T1000 (cell line): ENCODE measurements at places on chromosomes 13 and 19.
A peak's percentile ranks its signal among the peaks of the same experiment; 100 is the strongest.

DNA sequence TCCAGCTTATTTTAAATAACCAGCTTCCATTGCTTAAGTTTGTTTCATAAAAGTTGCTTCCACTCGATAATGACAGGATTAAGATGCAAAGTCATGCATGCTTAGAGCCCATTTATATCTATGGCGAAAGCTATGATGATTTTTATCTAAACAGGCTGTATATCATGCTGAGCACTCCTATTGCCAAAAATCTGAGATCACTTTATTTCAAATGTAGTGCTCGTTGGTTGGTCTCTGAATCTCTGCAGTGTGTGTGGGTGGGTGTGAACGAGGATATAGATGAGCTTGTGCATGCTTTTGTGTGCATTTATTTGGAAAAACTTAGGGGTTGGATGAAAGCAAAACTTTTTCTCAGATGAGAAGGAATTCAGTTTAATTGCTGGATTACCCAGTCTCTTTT is 27.0 kb upstream of the ARGLU1 start:
- DNase-seq = no peak

GRCh38 chr19:14840206-14840605 is 5.2 kb upstream of the OR7A5 start:
- no peak for DNase-seq

GRCh38 chr19:11626252-11626651 is 29.0 kb downstream of the ZNF627 start:
- DNase-seq = no peak

DNA sequence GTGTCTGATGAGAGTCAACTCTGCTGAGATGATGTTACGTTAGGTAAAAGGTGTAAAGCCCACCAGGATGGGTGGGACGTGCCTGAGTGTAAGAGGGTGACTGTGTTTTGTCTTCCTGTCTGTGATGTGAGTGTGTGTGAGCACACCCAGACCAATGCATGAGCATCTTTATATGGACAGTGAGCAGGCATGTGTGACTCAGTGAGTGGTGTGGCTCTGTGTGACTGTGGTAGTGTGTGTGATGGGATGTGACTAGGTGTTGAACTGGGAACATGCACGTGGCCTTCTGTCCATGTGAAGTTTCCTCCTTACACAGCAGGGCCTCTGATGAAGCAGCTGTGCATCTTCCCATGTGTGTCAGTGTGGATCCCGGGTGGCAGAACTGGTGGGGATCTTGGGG is 17.8 kb upstream of the LGALS16 start:
- no peak for DNase-seq

GRCh38 chr19:31974941-31975340 is 370.5 kb upstream of the ZNF507 start:
- no peak for DNase-seq

- peak; percentile 72 for DNase-seq
Measured at GRCh38 chr13:109840201-109840892, 54.0 kb upstream of the IRS2 start.

DNA sequence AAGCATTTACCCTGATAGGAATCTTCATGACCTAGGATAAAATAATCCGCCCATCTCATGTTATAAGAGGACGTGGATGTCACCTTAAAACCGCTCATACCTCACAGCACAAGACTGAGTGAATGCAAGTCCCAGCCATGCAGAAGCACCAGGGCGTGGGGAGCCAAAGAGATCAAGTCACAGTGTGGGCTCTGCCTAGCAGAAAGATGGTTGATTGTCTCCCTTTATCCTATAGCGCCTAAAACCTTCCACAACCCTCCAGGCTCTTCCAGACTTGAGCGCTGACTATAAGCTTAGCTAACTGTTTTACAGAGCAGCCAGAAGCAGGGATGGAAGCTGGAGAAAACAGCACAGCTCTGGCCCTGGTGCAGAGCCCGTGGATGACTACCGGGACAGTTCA is 6.8 kb upstream of the ANKRD10 start:
- no peak for DNase-seq

DNA sequence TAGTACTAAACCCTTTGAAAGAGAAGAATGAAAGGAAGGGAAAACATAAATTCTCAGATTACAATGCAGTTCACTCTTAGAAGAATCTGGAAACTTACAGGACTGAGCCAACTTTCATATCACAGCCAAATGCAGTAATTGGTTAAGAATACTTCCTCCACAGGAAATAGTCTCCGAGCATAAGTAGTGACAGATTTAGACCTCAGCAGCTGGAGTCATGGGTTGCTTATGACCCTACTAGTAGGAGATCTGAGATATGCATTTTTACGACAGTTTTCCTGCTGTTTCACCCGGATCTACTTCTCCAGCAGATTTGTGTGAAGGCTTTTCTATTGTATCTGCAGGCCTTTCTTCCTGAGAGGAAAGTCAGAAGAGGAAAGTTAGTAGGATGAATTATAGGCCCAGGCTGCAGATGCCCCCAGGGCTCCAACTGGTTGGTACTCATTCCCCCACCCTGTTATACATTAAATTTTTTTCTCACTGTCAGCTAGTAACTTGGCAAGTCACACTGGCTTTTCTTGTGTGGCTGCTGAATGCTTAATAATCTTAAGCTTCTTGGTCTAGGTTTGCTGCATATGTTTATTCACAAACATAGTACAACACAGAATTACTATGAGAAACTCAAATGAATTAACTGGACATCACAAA is 1241.5 kb upstream of the MIR17HG start:
- no peak for DNase-seq

GRCh38 chr19:50242581-50242980 is 39.2 kb downstream of the MYH14 start:
- DNase-seq = no peak

DNA sequence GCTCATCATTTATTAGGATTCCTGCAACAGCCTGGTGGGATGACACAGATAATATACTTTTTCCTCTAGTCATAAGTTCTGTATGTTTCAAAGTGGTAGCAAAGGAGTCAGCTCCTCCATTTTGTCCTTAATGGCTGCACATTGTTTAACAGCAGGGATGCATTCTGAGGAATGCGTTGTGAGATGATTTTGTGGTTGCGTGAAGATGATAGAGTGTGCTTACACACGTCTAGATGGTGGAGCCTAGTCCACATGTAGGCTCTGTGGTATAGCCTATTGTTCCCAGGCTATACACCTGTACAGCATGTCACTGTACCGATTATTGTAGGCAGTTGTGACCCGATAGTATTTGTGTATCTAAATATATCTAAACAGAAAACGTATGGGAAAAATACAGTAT is 4.6 kb downstream of the SMARCA4 start:
- no peak for DNase-seq

DNA sequence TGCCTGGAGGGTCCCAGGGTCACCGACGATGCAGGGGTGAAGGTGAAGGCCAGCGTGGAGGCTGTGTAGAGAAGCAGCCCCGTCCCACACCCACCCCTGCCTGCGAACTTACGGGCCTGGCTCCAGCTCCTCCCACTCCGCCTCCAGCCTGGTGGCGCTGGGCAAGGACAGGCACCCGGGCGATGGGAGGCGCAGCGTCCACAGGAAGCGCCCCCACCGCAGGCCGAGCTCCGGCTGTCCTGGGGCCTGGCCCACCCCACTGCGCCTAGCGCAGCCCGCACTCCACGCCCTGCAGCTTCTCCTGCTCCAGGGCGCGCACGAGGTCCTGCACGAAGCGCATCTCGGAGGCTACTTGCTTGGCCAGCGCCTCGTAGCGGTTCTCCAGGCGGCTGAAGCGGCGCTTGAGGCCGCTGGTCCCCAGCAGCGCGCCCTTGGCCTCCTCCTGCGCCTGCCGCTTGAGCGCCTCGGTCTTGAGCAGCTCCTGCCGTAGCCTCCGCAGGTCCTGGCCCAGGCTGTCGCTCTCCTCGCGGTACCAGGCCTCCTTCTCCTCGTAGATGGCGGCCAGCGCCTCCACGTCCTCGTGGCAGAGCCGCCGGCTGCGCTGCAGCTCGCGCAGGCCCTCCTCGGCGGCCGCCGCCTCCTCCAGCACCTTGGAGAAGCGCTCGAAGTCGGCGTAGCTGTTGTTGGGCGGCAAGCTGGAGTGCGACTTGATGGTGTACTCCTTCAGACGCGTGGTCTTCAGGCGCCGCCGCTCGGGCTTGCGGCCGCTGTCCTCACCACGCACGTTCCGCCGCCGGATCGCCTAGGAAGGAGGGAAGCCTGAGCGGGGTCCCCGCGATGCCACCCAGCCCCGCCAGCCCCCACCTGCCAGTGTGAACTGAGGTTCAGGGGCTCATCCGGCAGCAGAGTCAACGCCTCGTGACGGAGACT is 11.8 kb downstream of the DAPK3 start:
- no peak for DNase-seq

DNA sequence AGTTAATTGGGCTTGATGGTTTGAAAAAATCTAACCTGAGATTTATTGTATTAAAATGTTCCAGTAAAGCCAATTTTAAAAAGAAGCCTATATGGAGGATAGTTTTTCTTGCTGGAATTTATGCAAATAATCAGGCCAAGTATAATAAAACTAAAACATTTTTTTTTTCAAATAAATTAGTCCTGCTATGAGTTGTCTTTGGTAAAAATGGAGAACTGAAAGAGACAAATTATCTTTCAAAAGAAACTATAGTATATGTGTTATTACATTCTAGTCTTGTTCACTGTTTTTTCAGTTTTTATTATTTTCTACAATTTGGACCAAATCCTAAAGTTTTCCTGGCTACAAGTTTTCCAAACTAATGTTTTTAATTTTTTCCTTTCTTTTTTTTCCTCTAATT is 468.9 kb downstream of the UQCRFS1 start:
- no peak for DNase-seq

DNA sequence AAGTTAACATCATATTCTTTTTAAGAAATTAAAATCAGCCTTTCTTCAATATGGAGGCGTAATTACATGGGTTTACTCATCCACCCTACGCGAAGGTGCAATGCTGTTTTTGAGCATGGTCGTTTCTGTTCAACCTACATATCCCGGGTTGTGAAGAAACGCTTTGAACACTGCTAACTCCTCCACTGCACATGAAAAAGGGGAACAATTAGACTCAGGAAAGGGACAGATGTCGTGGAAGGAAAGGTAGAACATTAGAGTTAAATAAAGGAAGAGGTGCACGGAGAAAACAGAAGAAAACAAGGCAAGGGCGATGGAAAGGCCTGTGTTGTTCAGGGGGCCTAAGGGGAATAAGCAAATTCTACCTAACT is 4.1 kb downstream of the ZIC5 start:
- DNase-seq = no peak

DNA sequence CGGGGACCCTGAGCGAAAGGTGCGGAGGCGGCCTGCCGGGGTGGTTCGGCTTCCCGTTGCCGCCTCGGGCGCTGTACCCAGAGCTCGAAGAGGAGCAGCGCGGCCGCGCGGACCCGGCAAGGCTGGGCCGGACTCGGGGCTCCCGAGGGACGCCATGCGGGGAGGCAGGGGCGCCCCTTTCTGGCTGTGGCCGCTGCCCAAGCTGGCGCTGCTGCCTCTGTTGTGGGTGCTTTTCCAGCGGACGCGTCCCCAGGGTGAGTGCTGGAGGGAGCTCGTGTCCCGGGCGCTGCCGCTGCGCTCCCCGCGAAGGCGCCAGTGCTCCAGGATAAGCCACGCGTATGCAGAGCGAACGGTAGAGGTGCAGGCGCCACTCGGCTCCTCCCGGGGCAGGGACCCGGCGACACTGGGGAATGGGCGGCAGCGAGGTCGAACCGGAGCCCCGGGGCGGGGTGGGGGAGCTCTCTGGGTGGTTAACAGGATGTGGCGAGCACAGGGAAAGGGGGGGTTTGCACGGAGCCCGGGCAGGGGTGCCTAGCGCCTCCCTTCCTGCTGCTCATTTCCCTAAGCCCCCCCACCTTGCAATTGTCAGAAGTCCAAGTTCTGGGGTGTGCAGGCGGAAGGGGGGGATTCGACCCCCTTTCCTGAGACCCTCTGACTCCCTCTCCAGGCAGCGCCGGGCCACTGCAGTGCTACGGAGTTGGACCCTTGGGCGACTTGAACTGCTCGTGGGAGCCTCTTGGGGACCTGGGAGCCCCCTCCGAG is at the start of gene IL27RA:
Gene IL27RA, plus strand, starts transcription at position 44 of the 762 bp plus-strand sequence. Its CDS starts 111 bp downstream, at position 155.
- DNase-seq = peak; percentile 28

- DNase-seq = no peak
Measured at GRCh38 chr13:90454002-90454636, 893.4 kb upstream of the MIR17HG start.

- no peak for DNase-seq
Measured at GRCh38 chr13:45695198-45695730, 6.9 kb upstream of the CBY2 start.

- no peak for DNase-seq
Measured at GRCh38 chr19:44455100-44455499, 6.8 kb upstream of the ZNF229 start.

DNA sequence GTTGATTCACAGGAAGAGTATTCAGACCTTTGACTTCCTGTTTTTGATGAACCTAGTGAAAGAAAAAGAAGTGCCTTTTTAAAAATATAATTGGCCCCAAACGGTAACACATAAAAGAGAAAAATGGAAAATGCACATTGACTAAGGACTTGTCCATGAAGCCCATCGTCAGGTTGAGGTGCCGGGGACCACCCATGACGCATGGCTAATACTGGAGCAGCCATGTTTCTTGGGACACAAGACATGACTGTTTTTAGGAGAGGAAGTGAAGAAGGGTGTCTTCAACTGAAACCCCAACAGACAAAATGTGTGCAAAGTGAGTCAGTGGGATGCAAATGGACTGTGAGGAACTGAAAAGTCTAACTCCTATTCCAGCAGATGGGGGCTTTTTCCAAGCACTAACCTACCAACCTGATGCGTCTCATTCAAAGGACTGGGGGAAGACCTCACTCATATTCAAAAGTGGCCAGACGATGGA is 459.4 kb downstream of the FOXO1 start:
- no peak for DNase-seq
